Psoas muscle (tissue), 8 donors: ENCODE measurements at places on chromosomes 11 and 22. TPM values are rescaled to one million over a fixed set of nuclear protein-coding genes. Genes with fewer than 3 reads are reported as not detected.
A peak's percentile ranks its signal among the peaks of the same experiment; 100 is the strongest.

GRCh38 chr11:86816251-86816726 lies 15.9 kb downstream of the PRSS23 start:
- no peaks in the 10 kb centered on the region for H3K27me3 ChIP-seq
- DNase-seq: no peak
- peak overlapping the region; percentile 72 for H3K27ac ChIP-seq

DNA sequence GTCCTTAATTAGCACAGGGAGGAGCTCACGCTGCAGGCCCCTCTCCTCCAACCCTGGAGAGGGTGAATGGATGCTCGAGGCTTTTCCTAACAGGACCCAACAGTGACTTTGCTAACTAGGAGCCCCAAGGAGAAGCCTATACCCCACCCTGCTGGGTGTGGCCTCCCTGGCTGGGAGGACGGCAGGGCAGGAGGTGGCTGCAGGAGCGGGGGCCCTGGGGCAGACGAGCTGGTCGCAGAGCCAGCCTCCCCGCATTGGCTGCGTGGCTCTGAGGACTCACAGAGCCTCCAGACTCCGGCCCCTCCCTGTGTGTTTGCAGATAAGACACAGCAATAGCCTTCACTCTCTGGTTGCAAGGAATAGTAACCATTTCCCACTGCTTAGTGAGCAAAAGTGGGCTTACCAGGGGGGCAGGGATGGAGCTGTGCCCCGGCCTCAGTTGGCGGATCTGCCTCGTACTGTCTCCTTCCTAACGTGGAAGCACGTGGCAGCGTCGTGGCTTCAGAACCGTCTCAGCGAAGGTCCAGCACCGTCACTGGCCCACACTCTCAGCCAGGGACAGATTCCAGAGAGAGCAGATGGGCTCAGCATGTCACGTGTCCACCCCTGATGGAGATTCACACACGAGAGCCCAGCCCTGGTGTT lies 1087.5 kb downstream of the BRD1 start:
- no peak overlapping the region for H3K4me3 ChIP-seq
- no peak for DNase-seq
- no peaks in the 10 kb centered on the region for H3K27me3 ChIP-seq
- no peaks in the 10 kb centered on the region for H3K36me3 ChIP-seq
- no peak overlapping the region for H3K27ac ChIP-seq

- H3K36me3 ChIP-seq: no peaks in the 10 kb centered on the region
- H3K4me1 ChIP-seq: no peaks in the 10 kb centered on the region
- DNase-seq: no peak
- no peak overlapping the region for H3K27ac ChIP-seq
- no peaks in the 10 kb centered on the region for H3K27me3 ChIP-seq
Observed at GRCh38 chr11:17014833-17015626, 816 bp upstream of the PLEKHA7 start.

UQCR10 gene
- 349 TPM for total RNA-seq

CASP5 gene
- total RNA-seq: not detected

GRM5 gene
- total RNA-seq: not detected

- H3K27ac ChIP-seq: peak overlapping the region; percentile 60
- peak overlapping the region; percentile 4 for H3K4me3 ChIP-seq
- H3K4me1 ChIP-seq: peaks cover 31% of the 10 kb centered on the region
- peak; percentile 84 for DNase-seq
- no peaks in the 10 kb centered on the region for H3K27me3 ChIP-seq
Observed at GRCh38 chr11:62400760-62401159, 18.1 kb upstream of the SCGB1A1 start.

FLRT1 gene
- total RNA-seq: 0.10 TPM

- no peaks in the 10 kb centered on the region for H3K36me3 ChIP-seq
- H3K27ac ChIP-seq: no peak overlapping the region
- no peaks in the 10 kb centered on the region for H3K4me1 ChIP-seq
- no peaks in the 10 kb centered on the region for H3K27me3 ChIP-seq
Observed at GRCh38 chr22:35034963-35035362, 31.0 kb upstream of the ISX start.

DNA sequence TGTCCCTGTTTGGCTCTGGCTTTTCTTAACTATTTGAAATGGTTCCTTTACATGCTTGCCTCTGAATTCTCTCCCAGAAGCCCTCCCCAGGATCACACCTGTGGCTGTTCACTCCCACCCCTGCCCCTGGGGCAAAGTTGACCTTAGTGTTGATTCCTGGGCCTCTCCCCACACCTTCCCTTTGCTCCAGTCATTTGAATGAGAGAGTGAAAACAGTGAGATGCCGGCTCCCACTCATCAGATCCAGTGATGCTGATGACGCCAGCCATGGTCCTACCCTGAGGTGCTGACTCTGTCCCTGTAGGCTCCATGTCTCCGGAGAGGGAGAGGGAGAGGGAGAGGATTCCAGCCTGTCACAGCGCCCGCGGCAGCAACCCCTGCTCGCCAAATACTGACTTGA lies 40.7 kb downstream of the LRP5 start:
- H3K4me1 ChIP-seq: peaks cover 18% of the 10 kb centered on the region
- H3K36me3 ChIP-seq: no peaks in the 10 kb centered on the region
- H3K27me3 ChIP-seq: no peaks in the 10 kb centered on the region
- no peak for DNase-seq

GRCh38 chr11:4433856-4434255 lies 15.2 kb upstream of the OR52K2 start:
- H3K4me1 ChIP-seq: no peaks in the 10 kb centered on the region
- no peak for DNase-seq
- H3K4me3 ChIP-seq: no peak overlapping the region
- H3K36me3 ChIP-seq: no peaks in the 10 kb centered on the region
- no peaks in the 10 kb centered on the region for H3K27me3 ChIP-seq
- no peak overlapping the region for H3K27ac ChIP-seq

KRTAP5-11 gene
- not detected for total RNA-seq

DNA sequence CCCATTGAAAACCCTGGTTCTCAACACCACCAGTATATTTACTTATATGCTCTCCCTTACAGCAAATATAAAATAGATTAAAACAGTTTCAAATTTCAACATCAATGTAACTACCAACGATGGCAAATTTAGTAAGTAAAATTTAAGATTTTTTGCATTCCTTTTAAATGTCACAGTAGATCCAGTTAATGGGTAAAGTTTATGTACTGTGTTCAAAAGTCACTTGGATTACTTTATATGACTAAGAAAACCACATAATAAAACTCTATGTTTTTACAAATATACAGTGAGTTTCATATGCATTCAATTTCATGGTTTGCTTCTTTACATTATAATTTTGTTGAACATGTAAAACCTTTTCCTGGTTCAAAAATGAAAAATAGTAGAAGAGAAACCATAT lies 364.6 kb downstream of the AASDHPPT start:
- H3K4me3 ChIP-seq: no peak overlapping the region
- H3K27me3 ChIP-seq: no peaks in the 10 kb centered on the region
- H3K27ac ChIP-seq: no peak overlapping the region
- no peaks in the 10 kb centered on the region for H3K36me3 ChIP-seq

CNTF gene
- 4.0 TPM for total RNA-seq

GRCh38 chr11:13053255-13053917 lies 44.3 kb downstream of the RASSF10 start:
- H3K27me3 ChIP-seq: peaks cover 8% of the 10 kb centered on the region
- no peak for DNase-seq
- no peak overlapping the region for H3K27ac ChIP-seq

DNA sequence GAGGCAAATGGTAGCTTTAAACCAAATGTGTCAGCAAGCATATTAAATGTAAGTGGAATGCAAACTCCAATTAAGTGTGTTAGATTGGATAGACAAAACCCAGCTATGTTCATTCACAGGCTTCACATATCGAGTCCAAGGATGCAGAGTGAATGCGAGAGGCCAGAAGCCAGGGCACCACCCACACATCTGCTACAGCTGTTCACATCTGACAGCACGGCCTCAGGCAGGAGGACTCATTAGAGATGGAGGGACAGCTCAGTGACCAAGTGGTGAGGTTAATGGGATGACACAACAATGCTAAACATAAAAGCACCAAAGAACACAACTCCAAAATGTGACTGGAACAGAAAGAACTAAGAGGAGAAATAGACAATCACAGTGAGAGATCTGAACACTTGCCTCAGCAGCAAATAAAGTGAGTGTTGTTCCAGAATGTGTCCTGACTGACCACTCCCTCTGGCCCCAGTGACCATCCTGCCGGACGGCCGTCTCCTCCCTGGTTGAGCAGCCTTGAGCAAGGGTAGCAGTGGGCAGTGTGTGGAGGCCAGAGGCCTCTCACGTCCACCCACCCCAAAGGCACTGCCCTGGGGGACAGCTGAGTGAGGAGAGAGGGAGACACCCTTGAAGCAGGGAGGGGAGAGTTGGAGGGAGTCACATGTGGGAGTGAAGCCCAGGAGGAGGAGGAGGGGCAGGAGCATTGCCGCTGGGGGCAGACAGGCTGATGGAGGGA lies 23.8 kb downstream of the ALG12 start:
- no peaks in the 10 kb centered on the region for H3K27me3 ChIP-seq
- no peak overlapping the region for H3K27ac ChIP-seq
- peaks cover 10% of the 10 kb centered on the region for H3K4me1 ChIP-seq
- no peaks in the 10 kb centered on the region for H3K36me3 ChIP-seq

DNA sequence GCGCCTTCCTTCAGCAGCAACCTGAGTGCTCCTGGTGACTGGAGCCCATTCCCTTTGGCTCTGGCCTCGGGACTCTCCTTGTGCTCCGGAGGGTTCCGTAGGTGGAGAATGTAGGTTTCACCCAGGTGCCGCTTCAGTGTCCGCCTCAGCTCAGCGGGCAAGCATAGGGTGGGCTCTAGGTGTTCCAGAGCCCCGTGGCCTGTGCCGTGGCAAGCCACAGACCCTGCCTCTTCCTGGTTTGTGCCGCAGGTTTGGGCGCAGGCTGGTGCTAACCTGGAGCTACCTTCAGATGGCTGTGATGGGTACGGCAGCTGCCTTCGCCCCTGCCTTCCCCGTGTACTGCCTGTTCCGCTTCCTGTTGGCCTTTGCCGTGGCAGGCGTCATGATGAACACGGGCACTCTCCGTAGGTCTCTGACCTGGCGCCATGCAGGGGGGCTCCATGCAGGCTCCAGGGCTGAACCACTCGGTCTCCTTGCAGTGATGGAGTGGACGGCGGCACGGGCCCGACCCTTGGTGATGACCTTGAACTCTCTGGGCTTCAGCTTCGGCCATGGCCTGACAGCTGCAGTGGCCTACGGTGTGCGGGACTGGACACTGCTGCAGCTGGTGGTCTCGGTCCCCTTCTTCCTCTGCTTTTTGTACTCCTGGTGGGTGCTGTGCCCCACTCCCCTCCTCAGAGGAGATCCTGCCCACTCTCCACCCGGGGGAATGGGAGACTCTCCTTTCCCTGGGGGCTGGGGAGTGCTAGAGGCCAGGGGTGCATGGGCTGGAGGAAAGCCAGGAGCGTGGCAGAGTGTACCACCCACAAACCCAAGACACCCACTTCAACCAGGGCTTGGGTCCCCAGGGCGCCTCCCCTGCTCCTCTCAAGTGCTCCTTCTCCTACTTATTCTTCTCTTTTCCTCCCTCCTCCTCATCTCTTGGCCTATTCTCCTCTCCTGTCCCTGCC lies 2.4 kb downstream of the SLC22A12 start:
- no peak overlapping the region for H3K4me3 ChIP-seq
- H3K4me1 ChIP-seq: no peaks in the 10 kb centered on the region
- H3K27ac ChIP-seq: no peak overlapping the region
- H3K27me3 ChIP-seq: peaks cover 5% of the 10 kb centered on the region
- H3K36me3 ChIP-seq: no peaks in the 10 kb centered on the region

- no peak for DNase-seq
- no peak overlapping the region for H3K27ac ChIP-seq
- no peaks in the 10 kb centered on the region for H3K36me3 ChIP-seq
- H3K27me3 ChIP-seq: no peaks in the 10 kb centered on the region
- H3K4me1 ChIP-seq: no peaks in the 10 kb centered on the region
Observed at GRCh38 chr11:132475026-132475425, 1057.3 kb downstream of the OPCML start.

DNA sequence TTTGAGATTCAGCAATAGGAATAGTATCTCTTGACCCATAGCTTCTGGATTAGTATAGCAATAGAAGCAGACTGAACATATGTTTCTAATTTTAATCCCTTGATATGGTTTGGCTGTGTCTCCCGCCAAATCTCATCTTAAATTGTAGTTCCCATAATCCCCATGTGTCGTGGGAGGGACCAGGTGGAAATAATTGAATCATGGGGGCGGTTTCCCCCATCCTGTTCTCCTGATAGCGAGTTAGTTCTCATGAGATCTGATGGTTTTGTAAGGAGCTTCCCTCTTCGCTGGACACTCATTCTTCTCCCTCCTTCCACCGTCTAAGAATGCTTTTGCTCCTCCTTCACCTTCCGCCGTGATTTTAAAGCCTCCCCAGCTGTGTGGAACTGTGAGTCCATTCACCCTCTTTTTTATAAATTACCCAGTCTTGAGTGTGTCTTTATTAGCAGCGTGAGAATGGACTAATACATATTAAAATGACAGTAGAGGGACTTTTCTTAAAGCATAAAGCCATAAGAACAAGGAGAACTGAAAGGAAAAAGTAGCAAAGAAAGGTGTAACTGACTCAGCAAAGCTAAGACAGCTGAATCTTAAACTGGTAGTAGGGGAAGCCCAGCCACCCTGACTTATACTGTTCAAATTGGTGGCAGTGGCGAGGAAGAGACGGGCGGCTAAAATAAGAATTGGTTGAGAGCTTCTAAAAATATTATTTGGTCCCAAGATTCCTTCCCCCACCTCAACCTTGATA lies 20.3 kb upstream of the SLN start:
- H3K4me3 ChIP-seq: no peak overlapping the region
- H3K4me1 ChIP-seq: no peaks in the 10 kb centered on the region
- no peaks in the 10 kb centered on the region for H3K36me3 ChIP-seq
- no peaks in the 10 kb centered on the region for H3K27me3 ChIP-seq
- DNase-seq: no peak

DNA sequence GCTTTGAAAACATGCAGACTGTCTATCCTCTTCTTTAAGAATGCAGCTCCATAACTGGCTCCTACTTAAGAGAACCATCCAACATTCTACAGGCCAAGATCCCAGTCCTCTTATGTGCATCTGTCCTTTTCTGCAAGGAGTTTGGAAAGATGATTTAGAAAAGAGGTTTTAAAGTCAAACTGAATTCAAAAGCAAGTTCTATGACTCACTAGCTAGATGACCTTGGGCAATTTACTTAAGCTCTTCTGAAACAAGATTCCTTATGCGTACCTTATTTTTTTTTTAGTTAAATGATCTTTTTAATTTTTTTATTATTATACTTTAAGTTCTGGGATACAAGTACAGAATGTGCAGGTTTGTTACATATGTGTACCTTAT lies 29.2 kb downstream of the GUCY1A2 start:
- no peaks in the 10 kb centered on the region for H3K36me3 ChIP-seq
- H3K4me3 ChIP-seq: no peak overlapping the region
- no peaks in the 10 kb centered on the region for H3K4me1 ChIP-seq
- DNase-seq: no peak
- H3K27me3 ChIP-seq: no peaks in the 10 kb centered on the region

ZDHHC8 gene
- total RNA-seq: 15.8 TPM

DNA sequence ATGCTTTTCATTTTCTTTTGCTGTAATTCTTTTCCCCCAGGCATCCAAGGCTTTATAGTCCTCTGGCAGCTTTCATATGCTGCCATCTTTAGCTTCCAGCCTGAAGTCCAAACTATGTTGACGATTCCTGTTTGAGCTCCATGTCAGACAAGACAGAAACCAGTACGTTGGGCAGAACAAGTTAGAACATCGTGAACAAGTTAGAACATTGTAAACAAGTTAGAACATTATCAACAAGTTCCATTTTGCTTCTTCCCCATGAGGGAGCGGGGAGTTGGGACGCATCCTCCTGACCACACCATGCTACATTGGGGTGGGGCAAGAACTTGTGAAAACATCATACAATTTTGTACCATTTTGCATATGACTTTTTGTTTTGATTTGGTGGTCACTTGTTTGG lies 23.9 kb downstream of the GLB1L2 start:
- H3K4me3 ChIP-seq: no peak overlapping the region
- no peak overlapping the region for H3K27ac ChIP-seq
- H3K36me3 ChIP-seq: no peaks in the 10 kb centered on the region
- H3K4me1 ChIP-seq: no peaks in the 10 kb centered on the region
- H3K27me3 ChIP-seq: no peaks in the 10 kb centered on the region

XKR3 gene
- total RNA-seq: not detected
